ENCODE measurements at places on chromosomes 16 and 17.

DNA sequence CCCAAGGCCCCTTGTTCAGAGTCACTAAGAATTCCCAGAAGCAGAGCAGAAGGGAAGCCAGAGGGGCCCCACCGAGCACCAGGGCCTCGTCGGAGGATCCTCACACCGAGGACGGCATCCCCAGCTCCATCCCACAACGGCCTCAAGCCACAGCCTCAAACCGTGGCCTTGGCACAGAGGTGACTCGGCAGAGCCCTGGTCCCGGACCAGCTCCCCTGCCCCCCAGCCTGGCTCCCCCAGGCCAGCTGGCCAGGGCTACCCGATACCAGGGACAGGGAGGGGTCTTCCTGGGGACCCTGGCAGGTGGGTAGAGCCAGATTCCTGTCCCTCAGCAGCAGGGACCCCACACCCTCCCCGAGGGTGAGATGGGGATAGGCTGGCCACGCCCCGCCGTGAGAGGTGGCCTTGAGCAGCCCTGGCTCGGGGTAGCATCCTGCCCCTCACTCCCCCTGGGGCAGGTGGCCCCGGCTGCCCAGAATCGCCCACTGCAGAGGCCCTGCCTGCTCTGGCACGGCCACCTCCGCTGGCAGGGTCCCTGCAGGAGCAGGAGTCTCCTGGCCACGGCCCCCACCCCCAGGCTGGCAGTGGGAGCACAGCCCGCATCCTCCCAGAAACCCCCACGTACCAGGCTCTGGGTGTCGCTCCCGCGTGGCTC, 5.6 kb upstream of the PVALEF start:
- DNase-seq: no peak

DNA sequence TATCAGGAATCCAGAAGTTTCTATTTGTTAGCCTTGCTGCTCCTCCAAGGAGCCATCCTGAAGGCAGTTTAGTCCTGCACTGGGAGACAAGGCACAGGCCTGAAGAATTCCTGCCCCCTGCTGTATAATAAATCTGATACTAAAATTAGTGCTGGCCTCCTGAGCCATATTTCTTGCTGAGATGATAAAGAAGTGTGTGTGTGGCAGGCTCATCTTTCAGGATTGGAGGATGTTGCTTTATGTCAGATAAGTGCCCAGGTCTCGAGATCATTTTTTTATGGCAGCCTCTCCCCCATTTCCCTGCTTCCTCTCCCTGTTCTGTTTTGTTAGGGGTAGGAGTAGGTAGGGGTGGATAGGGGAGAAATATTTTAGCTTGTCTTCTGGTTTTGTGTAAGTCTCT, 26.0 kb downstream of the MSI2 start:
- DNase-seq: peak; percentile 30

- DNase-seq: no peak
These were observed 1.8 kb downstream of the CACNB1 start for GRCh38 chr17:39195568-39196160.

- DNase-seq: no peak
These were observed 671.1 kb downstream of the WWOX start for GRCh38 chr16:78770353-78771091.

DNA sequence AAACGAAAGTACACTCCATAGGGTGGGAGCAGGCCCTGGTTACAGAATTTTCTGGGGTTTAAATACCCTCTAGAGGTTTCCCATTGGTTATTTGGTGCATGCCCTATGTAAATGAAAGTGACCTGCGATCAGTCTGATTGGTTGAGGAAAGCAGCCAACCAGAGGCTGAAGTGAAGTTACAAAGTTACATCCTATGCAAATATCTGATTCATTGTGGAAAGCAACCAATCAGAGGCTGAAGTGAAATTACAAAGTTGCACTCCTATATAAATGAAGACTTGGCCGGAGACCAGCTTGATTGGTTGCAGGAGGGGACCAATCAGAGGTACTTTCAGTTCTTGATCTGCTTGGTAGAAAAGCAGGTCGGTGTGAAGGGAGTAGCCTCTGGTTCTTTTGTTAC, 24.4 kb downstream of the NAA60 start:
- DNase-seq: no peak

DNA sequence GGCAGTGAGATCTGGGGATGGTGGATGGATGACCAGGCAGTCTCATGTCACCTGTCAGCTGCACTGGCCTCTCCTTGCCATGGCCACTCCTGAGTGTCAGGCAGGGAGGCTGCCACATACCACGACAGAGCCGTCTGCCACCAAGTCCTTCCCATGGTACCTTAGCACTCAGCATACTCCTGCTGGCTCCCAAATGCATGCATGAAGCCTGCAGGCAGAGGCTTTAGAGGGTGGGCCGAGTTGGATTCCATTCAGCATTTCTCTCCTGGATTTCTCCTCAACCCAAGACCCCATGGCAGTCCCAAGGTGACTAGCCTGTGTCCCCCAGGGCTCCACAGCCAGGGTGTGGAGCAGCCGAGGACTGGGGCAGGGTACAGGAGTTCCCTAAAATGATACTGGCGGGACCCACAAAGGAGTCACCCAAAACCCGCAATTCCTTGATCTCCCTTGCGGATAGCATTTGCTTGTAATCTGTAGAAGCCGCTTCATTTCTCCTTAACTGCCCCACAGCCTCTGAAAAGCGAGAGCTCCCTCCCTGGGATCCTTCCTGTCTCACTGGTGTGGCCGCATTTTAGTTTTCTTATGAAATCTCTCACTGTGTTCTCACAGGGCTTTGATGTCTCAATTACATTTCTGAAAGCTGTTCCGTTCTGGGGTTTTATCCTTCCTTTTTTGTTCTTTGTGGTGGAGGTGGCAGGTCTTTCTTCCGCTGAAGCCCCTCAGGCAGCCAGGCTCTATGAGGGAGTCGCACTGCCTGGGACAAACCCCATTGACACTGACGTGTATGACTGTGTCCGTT, 141.4 kb downstream of the SOCS1 start:
- DNase-seq: no peak

DNA sequence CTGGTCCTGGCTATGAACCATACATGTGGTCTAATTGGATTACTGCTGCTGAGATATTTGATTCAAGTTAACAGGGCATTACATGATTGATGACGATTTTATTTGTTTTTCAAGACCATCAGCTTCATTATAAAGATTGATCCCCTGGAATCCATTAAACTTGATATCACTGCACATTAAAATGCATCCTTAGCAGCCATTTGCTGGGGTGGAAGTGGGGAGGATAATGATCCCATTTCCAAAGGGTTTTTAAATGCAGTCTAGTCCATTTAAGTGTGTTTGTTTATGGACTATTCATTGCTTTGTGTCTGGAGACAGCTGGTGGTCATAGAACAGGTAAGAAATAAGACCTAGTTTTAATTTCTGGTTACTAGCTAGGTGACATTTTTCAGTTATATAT, 40.9 kb downstream of the ADAMTS18 start:
- DNase-seq: no peak

GRCh38 chr16:70576431-70577255, 53.0 kb downstream of the SF3B3 start:
- DNase-seq: no peak

GRCh38 chr17:79154951-79155585, 80.4 kb downstream of the ENGASE start:
- no peak for DNase-seq

DNA sequence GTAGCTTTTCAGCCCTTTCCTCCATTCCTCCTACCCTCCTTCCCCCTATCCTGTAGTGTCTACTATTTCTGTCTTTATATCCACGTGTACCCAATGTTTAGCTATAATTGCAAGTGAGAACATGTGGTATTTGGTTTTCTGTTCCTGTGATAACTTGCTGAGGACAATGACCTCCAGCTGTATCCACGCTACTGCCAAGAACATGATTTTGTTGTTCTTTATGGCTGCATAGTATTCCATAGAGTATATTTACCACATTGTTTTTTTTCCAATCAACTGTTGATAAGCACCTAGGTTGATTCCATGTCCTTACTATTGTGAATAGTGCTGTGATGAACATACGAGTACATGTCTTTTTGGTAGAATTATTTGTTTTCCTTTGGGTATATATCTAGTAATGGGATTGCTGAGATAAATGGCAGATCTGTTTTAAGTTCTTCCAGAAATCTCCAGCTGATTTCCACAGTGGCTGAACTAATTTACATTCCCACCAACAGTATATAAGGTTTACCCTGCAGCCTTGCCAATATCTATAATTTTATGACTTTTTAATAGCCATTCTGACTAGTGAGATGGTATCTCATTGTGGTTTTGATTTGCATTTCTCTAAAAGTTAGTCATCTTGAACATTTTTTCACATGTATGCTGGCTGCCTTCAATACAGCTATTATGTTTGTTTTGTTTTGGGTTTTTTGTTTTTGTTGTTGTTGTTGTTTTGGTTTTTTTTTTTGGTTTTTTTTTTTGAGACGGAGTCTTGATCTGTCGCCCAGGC, 10.9 kb upstream of the COPRS start:
- no peak for DNase-seq

GRCh38 chr16:49776734-49777133, 79.2 kb downstream of the ZNF423 start:
- DNase-seq: no peak

GRCh38 chr16:84555418-84556196, 51.1 kb upstream of the MEAK7 start:
- DNase-seq: no peak

GRCh38 chr17:62565817-62566216, 61.7 kb upstream of the MRC2 start:
- no peak for DNase-seq

GRCh38 chr16:29743827-29744531, 1.8 kb downstream of the C16orf54 start:
- DNase-seq: no peak

DNA sequence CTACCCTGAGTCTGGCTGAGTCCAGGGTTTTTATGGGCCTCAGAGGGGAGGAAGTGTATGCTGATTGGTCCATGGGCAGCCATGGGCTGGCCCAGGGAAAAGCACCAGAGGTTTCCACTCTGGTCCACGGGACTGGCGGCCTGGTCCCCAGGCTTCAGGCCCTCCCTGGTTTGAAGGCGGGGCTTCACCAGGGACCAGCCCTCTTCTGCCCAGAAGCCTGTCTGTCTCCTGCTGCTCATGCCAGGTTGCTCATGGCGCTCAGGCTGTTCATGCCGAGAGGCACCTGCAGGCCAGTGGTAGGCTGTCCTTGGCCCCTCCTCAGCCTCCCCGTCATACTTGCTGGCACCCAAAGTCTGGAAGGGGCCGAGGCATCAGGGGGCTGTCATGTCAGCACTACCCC, 45.0 kb upstream of the CLEC19A start:
- no peak for DNase-seq

DNA sequence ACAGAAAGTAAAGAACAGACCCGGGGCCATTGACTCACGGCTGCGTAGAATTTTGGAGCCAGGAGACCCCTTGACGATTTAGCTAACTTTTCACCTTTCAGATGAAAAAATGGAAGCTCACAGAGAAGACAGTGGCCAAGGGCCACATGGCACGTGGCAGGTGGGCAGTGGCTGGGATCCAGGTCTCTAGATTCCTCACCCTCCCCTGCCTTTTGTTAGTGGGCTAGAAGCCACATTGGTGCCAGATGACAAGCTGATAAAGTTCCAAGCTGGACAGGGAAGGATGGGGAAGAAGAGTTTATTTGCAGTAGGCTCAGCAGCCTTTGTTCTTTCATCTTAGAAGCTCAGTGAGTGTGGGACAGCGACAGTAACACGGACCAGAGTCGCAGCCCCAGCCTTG, 105.8 kb downstream of the SPACA3 start:
- no peak for DNase-seq

DNA sequence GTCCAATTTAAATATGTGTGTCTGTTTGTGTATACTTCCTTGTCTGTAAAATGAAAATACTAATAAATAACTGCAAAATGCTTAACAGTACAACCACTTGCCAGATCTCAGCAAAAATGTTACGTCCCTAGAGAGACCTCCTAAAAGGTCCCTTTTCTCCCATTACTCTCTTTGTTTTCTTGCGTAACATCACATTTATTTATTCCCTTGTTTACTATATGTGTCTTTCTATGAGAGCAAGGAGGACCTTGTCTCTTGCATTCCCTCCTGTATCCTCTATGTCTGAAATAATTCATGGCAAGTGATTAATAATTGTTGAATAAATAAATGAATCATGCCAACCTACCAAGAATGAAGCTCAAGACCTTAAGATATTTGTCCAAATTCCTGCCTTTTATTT, 1.9 kb downstream of the ACSM3 start:
- no peak for DNase-seq

DNA sequence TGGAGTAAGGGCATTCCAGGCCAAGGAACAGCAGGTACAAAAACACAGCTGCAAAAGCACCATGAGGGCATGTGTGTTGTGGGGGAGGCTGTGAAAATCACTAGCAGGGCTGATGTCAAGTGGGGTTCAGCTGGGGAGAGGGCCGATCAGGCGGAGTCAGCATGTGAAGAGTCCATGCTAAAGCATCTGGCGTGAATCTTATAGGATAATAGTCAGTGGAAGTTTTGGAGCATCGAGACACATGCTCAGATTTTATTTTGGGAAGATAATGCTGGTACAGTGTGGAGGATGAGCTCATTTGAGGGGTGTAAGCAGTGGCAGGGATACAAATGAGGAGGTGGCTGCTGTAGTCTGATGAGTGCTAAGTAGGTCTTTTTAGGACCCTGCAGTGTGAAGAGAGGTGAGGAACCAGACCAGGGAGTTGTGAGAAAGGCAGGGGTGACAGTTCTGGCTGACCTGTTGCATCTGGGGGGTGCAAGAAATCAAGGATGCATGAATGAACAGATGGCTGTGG, 30.3 kb downstream of the MMD start:
- DNase-seq: no peak

DNA sequence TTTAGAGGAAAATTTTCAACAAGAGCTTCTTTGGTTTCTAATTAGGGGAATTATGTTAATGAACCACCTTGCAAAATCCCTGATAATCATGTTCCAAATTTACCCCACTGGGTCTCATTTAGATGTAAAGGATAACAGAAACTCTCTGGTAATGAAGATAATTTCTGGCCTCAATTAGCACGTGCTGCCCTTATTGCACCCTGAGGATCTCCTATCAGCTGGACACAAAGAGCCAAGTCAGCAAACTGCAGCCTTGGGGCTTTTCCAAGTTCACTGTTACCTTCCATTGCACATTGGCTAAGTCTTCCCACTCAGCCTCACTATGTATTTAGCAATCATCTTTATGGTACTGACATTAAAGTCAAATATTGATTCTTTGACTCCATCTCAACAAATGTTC, 78.1 kb downstream of the GP2 start:
- DNase-seq: peak; percentile 2

- no peak for DNase-seq
These were observed 230.3 kb downstream of the MAP2K4 start for GRCh38 chr17:12250973-12251372.

DNA sequence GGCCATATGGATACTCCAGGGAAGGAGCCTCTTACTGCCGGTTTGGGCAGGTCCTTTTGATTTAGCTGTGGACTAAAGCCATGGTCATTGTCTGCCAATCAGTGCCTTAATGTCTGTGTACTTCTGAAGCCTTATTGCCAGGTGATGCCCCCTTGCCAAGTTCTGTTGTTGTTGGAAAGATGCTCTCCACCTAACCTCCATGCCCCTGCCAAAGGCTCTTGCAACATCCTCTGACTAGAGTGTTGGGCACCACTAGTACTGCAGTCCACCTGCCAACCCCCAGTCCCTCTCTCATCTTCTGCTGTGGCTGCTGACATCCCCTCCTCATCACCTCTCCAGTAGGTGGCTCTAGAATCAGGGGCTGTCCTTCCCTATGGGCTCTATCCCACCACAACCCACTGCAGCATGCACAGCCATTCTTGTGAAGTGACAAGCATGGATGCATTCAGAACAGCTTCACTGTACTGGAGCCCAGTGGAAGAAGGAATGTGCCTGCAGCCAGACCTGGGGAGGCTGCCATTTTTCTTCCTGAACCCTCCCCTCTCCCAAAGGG, 375.3 kb upstream of the CDH5 start:
- no peak for DNase-seq

GRCh38 chr17:80381416-80381923, 33.5 kb upstream of the ENDOV start:
- DNase-seq: no peak

- no peak for DNase-seq
These were observed 6.1 kb downstream of the KRT35 start for GRCh38 chr17:41474863-41475262.
